ENCODE measurements at places on chromosomes 5 and 9. TPM values are rescaled to one million over a fixed set of nuclear protein-coding genes. Genes with fewer than 3 reads are reported as not detected.

DNA sequence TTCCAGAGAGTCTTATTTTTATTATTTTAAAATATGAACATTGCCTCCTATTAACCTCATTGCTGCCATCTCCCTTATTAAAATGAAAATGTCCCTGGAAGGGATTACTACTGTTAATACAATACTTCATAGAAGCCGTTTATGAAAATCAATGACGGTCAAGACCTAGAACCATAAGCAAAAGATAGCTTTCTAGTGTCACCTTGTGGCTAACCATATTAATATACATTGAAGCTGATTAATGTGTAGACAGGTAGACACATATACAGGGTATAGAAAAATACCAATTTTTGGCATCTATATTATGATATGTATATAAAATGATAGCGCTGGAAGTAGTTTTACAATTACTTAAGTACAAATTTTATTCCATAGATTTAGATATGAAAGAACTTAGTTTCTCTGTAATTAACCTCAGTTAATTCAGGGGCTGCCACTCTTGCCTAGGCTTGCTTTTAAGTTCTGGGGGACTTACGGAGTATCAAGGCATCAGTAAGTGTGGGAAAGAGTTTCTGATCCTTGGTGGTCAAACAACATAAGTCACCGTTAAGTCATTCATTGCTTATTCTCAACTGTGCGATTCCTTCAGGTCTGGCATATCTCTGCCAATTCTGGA is 2.5 kb upstream of the YTHDC2 start:
- H3K27me3 ChIP-seq: peaks cover 21% of the 10 kb centered on the region
- no peak for DNase-seq
- H3K4me1 ChIP-seq: peaks cover 12% of the 10 kb centered on the region
- peaks cover 5% of the 10 kb centered on the region for H3K36me3 ChIP-seq

GRCh38 chr9:128705051-128705965 is 3.0 kb downstream of the PKN3 start:
- no peak overlapping the region for H3K27ac ChIP-seq
- no peak overlapping the region for H3K4me3 ChIP-seq
- H3K27me3 ChIP-seq: no peaks in the 10 kb centered on the region
- no peaks in the 10 kb centered on the region for H3K36me3 ChIP-seq
- peaks cover 13% of the 10 kb centered on the region for H3K4me1 ChIP-seq

PPP3R2 gene
- total RNA-seq: not detected

OSMR gene
- total RNA-seq: not detected

- H3K27me3 ChIP-seq: peaks cover 10% of the 10 kb centered on the region
- H3K36me3 ChIP-seq: no peaks in the 10 kb centered on the region
- H3K4me3 ChIP-seq: no peak overlapping the region
- H3K27ac ChIP-seq: no peak overlapping the region
- no peak for DNase-seq
These were observed 47.2 kb downstream of the MACIR start for GRCh38 chr5:103305809-103306208.

DNA sequence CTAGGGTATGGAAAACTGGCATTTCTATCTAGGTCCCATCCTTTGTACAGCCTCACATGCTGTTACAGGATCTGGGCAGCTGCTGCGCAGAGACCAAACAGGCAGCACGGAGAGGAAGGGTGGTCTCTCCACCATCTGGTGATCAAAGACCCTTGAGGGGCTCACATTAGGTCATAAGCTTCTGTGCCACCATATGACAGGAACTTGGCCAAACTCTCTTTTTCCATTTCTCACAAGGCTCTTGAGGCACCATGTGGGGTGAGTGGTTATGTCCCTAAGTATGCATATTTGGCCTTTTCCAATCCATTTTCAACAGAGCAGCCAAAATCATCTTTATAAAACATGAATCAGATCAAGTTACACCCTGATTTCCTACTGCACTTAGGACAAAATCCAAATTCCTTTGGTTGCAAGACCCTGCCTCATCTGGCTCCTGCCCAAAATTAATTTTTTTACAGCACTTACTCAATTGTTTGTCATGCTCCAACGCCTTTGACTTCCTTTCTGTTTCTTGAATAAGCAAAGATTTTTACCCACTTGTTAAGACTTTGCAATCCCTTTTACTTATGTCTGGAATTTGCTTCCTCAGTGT is 730.0 kb downstream of the MAT2B start:
- no peak overlapping the region for H3K27ac ChIP-seq
- no peaks in the 10 kb centered on the region for H3K36me3 ChIP-seq
- H3K4me3 ChIP-seq: no peak overlapping the region
- H3K27me3 ChIP-seq: no peaks in the 10 kb centered on the region

All from activated CD8-positive, alpha-beta T cell treated with anti-CD3 and anti-CD28 coated beads for 36 hours (primary cell).